Lower leg skin (tissue), 4 donors: ENCODE measurements at places on chromosomes 13 and 19. TPM values are rescaled to one million over a fixed set of nuclear protein-coding genes. Genes with fewer than 3 reads are reported as not detected.

The CACNG8 gene
- not detected for total RNA-seq

DNA sequence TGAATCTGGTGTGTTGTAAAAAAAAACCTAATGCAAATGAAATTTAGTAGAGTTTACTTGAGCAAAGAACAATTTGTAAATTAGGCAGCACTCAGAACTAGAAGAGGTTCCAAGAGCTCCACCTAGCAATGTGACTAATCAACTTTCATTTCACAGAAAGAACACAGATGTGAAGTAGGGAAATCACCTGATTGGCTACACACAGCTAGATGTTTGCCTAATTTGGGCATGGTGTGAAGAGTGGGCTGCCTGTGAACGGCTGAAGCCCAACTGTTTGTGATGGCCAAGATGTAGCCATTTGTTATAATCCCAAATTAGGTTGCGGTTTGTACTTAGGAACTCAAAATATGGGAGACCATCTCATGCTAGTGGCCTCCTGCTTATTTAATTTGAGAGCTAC lies 724.4 kb upstream of the SLITRK5 start:
- no peak for DNase-seq

DNA sequence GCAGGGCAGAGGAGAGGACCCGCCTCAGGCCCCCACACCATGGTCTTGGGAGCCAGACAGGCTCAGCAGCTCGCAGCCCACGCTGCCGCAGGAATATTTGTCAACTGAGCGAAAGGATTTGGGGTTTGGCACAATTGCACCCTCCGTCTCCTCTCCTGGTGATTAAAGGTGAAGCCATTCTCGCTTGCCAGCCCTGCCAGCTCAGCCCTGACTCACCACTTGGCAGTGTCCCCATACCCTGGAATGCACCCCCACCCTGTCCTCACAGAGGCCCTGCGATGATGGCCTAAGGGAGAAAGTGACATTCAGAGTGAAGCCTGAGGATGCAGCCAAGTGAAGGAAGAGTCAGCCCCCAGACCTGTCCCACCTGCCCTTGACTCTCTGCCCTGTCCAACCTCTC lies 18.8 kb downstream of the CYTH2 start:
- peak; percentile 93 for DNase-seq

DNA sequence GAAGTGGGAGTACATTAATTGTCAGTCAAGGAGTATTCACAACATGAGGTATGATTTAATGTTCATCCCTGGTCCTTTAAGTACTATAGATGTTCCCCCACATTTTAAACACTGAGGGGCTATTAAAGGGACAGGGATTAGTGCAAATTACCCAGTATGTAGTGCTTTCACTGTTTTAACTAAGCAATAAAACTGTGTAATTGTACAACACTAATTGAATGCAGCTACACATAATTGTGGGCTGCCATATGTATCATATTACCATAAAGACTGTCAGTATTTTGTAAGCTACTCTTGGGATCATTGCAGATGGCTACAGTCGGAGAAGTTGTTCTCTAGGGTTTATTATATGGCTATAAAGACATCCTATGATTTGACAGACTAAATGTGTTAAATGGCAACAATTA lies 316.6 kb downstream of the DCLK1 start:
- DNase-seq = no peak

DNA sequence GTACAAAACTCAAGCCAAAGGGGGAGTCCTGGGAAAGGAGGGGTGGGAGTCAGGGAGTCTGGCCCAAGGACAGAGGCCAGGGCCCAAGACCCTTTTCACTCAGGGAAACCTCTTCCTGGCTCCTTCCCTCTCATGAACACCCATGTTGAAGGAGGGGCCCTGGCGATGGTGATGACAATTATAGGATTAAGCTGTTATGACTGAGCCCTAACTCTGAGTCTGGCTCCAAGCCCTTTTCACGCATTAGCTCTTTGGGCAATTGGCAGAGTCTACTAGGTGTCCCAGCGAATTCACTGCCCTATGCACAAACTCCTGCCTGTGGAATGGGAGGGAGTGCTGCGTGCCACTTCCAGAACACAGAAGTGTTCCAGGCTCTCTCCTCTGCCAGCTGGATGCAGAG lies 20.7 kb downstream of the ZNF575 start:
- no peak for DNase-seq

DNA sequence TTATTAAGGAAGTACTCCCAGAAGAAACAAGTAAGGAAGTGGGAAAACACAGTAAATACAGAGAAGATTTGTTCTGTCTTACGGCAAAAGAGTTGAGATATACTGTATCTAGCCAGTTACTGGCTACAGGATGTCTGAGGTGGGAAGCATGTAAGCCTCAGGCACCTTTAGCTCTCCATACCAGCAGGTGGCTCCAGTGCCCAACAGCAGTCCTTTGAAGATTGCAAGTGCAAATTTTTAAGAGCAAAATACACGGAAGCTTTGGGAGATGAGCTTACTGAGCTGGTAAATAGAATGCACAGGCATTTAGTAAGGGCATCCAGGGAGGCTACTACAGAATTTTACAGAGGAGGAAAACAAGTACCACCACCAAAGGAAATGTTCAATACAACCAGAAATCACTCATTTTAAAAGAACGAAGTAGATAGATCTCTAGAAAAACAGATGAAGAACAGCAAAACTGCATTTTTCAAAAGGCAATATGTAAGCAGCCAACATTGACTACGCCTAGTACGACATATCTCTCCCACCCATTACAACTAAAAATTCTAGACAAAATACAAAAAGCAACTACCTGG lies 57.9 kb upstream of the VSTM2B start:
- no peak for DNase-seq

DNA sequence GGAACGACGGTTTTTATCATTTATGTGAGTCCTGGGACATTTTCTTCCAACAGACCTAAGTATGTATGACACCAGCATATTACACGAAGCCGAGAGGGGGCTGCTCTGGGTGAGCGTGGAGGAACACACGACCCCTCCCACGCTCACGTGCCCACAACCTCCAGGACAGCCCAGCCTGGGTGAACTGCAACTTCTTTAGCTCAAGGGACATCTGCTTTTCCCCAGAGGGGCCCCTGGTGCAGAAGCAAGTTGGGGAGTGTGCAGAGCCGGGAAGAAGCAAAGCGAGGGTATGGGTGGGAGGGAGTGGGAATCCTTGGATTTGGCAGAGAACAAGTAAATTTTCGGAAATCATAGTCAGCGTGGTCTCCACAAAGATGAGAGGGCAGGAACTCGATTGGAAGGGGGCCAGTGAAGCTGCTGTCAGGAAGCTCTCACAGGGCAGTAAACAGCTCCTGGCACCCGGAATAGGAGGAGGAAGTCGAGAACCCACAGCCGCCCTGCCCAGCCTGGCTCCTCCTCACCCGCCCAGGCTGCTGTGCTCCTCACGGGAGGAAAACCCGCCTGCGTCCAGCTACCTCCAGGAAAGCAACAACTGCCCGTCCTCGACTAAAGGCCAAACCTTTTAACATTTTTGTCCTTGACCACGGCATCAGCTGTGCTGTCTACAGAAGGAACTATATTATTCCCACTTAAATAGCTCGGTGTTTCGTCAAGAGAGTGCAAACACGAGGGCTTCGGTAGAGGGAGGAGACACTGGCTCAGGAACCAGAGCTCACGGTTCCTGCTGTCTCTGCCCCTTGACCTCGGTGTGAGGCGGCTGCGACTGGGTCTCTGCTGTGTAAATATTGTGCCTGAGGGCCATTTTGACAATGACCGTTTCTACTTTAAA lies 17.2 kb upstream of the CFAP97D2 start:
- no peak for DNase-seq

- DNase-seq = no peak
Measured at GRCh38 chr13:60230593-60230992, 66.9 kb upstream of the DIAPH3 start.
